SW 1271 (cell line): ENCODE measurements at places on chromosomes 13 and 19.

DNA sequence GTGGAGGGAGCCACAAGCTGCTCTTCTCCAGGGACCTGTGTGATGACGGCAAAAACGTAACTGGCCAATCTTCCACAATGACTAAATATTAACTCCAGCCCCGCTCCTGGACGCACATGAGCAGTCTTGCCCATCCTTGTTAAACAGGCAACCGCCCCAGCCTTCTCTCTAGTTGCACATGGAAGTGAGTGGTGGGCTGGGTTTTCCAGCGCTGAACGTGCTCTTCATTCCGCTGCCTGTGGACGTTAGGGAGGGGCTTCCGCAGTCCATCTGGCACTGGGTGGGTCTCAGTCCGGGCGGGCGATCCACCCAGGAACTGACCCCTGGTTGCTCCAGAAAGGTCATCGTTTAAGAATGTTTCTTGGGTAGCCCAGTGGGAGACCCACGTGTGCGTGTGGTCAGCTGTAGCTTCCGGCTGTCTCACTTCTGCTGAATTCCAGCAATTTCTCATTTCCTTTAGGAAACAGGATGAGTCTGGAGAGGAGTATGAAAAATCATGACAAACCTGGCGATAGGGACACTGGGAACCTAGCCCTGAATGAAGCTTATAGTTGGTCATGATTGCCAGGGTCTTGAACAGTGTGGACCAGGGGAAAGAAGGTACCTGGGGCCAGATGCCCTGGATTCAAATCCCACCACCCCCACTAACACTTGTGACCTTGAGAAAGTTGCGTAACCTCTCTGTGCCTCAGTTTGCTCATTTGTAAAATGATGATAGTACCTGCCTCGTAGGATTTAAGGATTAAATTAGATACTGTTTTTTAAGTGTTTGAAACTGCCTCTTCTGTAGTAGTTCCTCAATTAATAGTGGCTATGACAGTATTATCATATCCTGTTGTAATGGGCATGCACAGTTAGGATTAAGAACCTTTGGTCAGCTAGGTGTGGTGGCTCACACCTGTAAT is 92.6 kb downstream of the SIPA1L3 start:
- DNase-seq = peak; percentile 95

DNA sequence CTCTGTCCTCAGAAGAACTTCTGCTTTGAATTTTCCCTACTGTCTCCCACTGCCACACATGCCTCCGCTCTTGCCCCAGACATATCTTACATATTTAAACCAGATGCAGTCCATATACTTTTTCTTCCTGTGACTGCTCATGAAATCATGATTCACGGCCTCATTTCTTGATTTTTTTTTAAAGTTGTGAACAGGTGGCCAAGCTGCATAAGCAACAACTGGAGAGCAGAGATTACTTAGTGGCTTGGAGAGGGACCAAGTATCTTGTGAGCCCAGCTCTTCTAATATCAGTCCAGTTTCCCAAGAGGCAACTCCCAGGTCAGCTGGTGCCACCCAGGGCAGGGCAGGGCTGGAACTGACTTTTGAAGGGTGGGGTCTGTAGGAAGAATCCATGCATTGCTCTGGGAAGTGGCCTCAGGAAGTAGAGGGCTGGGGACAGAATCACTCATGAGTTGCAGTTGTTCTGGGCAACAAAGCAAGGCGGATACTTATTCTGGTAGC is 152.4 kb downstream of the LMO7 start:
- DNase-seq = no peak

GRCh38 chr19:46885411-46885810 is 24.6 kb downstream of the ARHGAP35 start:
- DNase-seq = no peak

- no peak for DNase-seq
Observed at GRCh38 chr19:31350693-31351055, 1.4 kb upstream of the TSHZ3 start.

DNA sequence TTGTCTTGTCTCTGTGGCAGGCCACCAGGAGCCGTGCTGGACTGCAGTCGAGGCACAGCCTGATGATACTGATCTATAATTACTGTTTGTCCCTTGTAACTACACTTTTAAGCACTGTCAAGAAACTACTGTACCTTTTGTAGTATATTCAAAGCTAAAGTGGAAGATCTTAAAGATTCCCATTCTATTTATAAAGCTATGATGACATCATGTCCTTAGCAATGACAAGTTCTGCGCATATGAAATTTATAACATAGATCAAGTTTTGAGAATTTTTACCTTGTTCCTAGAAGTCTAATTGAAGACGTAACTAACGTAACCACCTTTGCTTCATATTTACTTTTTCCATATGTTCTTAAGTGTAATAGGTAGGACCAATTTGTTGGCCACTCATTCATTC is 56.8 kb upstream of the LATS2 start:
- DNase-seq = no peak

DNA sequence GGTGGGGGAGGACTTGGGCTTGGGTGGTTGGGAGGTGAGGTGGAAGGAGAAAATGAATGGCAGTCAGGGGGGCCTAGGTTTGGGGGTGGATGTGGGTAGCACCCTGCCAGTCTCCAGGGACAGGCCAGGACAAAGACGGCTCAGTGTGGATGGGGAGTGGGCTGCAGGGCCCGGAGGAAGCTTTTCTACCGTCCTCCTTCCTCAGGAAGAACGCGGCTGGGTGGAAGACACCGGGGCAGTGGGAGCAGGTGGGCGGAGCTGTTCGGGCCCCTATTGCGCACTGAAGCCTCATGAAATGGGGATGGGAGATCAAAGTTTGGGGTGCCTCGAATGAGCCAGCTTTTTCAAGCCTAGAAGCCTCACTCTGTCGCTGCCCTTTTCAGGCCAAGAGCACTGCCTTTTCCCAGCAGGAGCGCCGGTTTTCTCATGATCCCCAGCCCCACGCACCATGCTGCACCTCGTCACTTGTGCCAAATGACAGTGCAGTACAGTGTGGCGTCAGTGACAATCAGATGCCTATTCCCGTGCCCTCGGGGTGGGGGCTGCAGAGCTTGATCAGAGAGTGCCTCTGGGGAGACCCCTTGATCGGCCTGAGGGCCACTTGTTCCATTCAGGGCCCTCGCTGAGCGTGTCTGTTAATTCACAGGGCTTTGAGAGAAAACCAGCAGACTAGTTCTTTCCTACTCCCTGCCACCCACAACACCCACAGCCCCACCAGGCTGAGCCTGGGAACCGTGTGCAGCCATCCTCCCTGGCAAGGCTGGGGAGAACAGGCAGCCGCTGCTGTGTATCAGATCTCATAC is 1.5 kb downstream of the CALM3 start:
- DNase-seq = no peak

GRCh38 chr13:33931397-33932311 is 113.7 kb downstream of the RFC3 start:
- peak; percentile 2 for DNase-seq

GRCh38 chr13:111879719-111880118 is 187.2 kb upstream of the SOX1 start:
- DNase-seq = no peak

DNA sequence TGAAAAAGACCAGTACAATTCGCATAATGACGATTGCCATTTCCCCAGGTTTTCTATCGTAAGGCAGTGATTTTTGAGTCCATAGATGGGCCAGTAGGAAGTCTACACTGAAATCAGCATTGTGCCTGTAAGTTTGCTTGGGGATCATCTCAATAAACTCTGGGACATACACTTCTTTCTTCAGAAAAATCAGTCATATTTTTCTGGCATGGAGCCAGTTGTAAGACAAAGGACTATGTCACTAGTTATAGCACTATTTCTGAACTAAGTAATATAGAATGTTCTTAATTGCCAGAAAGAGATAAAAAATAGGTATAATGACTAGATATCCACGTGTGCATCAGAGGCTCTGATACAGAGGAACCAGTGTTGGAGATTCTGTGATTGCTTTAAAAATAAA is 243.5 kb downstream of the LMO7 start:
- no peak for DNase-seq
